ENCODE measurements at places on chromosomes 4 and X.

- DNase-seq: no peak
Observed at GRCh38 chr4:122224348-122224747, 72.2 kb downstream of the BLTP1 start.

DNA sequence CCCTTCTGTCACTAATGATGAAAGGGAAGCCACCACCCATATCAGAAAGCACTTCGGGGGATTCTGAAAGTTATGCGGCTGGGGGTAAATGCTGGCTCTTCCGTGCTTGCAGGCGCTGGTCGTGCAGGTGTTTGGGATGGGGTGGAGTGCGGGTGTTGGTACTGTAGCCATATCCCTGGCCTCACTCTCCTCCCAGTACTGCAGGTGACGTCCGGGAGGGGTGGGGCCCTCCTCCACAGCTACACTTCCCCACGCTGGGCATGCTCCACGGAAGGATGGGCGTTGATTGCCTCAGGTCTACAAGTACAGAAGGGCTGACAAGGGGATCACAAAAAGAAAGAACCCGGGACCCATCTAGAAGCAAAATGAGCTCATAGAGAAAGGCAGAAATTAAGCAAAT is 48.6 kb upstream of the CLDN24 start:
- no peak for DNase-seq

- DNase-seq: no peak
Observed at GRCh38 chrX:142671036-142671435, 354.7 kb upstream of the SPANXN4 start.

DNA sequence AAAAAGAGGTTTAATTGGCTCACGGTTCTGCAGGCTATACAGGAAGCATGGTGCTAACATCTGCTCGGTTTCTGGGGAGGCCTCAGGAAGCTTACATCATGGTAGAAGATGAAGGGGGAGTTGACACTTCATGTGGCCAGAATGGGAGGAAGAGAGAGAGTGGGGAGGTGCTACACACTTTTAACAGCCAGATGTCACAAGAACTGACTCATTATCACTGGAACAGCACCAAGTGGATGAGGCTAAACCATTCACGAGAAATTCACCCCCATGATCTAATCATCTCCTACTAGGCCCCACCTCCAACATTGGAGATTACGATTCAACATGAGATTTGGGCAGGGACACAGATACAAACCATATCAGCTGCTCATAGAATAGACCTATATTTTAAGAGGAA is 255.8 kb downstream of the OPHN1 start:
- DNase-seq: no peak

DNA sequence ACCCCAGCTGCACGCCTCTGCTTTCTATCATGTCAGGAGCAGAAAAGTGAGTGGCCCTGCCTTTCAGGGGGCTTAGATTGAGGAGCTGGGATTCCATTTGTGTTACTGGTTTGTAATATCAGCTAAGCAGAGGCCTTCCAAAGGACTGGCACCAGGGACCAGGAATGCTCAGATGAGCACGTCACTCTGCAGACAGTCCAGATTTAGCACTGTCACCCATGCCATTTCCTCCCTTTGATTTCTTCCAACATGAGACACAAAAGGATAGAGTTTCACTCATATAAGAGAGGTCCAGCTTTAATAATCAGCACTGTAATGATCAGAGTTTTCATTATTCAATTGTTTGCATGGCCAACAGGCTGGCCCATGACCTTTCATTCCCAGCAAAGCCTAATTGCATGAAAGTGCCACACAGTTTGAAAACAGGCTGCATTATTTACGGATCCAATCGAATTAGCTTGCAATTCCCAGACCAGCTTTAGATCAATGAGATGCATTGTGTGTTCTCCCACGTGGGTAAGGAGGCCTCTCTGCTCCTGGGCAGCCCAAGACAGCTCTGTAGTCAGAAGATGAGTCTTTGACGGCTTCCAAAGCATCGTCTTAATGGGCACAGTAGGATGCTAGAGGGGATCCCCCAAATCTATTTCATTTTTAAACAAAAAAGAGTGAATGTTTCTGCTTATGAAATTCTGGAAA is 9.8 kb upstream of the SLC2A9 start:
- DNase-seq: no peak

GRCh38 chrX:26215869-26216268 is at the start of gene MAGEB5:
Gene MAGEB5 (plus strand): TSS chrX:26216169. CDS start chrX:26217302, 1,133 bp downstream.
- no peak for DNase-seq

DNA sequence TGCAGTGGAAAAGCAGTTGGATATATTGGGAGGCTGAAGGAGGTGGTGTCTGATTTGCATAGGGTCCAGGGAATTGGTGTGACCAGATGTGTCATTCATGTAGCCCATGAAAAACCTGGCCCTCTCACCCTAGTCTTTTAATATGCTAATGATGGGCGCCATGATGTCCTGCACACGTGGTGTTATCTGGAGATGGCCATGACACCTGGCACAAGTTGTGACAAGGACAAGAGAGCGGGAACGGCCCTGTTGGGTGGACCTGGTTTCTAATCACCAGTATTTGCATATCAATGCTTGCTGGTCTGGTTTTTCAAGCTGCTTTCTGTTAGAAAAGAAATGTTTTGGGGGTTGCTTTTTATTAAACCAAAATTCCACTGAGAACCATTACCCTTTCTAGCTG is 87.4 kb downstream of the ZXDA start:
- no peak for DNase-seq

GRCh38 chr4:156781852-156782251 is 189.7 kb downstream of the PDGFC start:
- no peak for DNase-seq

- DNase-seq: no peak
Observed at GRCh38 chr4:2792396-2792710, 532 bp upstream of the SH3BP2 start.

DNA sequence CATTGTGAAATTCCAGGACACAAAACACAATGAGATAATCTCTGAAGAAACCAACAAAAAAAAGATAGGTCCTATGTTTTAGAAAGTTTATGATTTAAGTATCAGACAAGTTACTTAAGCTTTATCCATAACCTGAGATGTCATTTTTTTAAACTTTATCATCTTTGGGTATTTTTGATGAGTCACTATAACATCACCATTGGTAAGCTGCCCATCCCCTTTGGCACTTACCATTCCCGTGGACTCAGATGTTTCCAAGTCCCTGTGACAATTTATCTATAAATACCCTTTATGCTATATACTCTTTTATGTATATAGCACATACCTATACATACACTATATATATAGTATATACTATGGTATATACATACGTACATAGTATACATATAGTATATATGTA is 198.9 kb upstream of the GEMIN8 start:
- no peak for DNase-seq
